ENCODE measurements at places on chromosomes 7 and 10.

DNA sequence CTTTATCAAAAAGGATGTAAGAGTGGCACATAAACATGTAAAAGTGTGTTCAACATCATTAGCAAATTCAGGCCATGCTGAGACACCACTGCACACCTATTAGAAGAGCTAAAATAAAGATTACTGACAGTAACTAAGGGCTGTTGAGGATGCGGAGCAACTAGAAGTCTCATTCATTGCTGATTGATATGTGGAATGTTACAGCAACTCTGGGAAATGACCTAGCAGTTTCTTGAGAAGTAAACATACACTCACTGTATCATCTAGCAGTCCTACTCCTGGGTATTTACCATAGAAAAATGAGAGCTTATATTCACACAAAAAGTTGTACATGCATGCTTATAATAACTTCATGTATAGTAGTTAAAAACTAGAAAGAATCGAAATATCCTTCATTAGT, 77.3 kb downstream of the CCSER2 start:
- no peak for DNase-seq

DNA sequence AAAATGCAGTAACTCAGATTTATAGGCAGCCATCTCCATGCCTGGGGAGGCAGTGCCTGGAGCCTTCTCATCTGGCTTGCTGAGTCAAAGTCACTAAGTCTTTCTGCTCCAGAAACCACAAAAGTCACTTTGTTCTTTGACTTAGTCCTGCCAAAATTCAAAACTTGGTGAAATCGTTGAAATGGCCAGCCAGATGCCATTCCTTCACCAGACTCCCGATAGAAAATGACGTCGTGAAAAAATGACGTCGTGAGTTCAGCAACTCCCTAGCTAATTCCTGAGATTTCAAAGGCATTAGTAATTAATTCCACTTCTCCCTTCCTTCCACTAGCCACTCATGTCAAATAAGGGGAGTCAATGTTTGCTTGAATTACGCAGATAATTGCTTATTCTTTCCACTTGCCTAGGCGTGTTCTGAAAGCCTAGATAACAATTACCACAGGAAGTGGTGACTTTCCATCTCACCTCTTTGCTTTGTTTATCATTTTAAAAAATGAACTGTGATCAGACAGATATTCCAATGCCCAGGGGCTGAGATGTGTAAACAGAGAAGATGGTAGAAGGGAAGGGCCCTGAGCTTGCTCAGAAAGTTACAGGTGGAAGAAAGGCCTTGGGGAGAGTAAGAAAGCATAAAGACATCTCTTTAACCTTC, 48.5 kb upstream of the OSBPL3 start:
- DNase-seq, result no peak

DNA sequence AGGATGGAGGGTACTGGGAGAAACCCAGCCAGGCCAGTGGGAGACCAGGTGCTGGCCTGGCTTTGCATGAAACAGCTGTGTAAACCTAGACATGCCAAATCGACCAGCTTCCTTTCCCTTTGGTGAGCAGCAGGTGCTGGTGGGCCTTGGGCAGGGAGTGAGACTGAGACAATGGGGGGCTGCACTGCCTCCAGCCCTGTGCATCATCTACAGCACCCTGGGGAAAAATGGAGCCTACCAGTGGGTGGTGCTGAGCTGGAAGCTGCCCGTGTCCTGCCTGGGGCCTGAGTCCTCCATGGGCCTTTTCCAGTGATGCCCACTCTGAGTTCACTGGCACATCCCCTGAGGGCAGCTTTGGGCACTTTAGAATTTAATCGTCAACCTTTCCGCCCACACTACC, 19.2 kb upstream of the DDC start:
- no peak for DNase-seq

GRCh38 chr10:120108916-120109315, 216.4 kb downstream of the SEC23IP start:
- DNase-seq, result no peak

DNA sequence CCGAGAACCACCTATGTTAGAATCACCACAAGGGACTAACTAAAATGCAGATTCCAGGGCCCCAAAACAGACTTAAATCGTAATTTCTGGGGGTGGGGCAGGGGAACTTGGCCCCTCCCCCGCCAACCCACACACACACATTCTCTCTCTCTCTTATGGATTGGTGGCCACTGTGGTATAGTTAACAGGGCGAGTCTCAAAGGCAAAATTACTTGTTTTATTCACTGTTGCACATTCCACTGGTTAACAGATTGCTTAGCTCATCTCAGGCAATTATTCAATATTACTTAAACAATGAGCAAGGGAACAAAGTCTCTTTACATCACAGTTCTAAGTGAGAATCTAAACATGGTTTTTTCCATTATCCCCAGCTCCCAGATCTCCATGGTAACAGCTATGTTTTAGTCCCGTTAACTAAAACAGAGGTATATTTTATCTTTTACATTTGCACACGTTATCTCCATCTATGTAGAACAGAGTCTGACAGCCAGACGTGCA, 38.5 kb downstream of the IGF2BP3 start:
- DNase-seq, result no peak

DNA sequence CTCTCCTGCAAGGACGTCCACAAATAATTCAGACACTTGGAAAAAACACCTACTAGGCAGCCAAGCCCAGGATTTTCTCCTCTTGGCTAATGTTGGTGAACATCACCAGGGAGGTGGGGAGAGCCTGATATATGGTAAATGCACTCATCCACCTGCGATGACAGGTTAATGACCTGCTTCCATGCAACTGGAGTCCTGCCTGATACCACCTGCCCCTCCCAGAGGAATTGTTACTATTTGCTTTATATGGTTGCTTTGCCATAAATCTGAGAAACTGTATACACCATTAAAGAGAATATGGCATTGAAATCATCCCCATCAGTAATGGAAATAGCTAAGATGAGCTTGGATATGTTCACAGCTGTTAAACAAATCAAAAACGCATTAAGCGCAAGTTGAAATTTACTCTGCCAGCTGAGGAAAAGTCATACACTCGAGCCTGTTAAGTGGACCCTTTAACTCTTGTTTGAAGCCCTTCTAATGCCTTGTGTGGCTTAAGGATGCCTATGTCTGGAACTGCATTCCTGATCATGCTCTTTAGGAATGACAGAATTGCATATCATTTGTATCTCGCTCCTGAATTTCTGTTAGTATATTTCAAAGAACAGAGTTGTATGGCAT, 208.3 kb downstream of the PRPF18 start:
- DNase-seq, result no peak

DNA sequence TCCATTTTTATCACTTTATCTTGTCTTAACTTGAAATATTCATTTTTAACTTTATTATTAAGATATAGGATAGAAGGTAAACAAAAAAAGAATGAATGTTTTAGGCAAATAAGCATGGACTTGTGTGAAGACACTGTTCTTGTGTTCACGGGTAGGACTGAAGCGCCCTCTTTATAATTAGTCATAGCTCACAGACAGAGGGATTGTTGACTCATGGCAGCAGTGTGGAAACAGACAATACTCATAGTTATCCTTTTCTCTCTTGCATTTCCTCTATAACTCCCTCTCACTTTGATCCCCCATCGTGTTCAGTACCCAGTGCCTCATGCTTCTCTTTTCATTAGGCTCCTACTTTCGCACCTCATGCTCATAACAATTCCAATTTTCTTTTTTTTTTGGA, 731.8 kb downstream of the PHTF2 start:
- no peak for DNase-seq
